ENCODE measurements at places on chromosomes 3 and 15. TPM values are rescaled to one million over a fixed set of nuclear protein-coding genes. Genes with fewer than 3 reads are reported as not detected.

Gene CRTAP
- total RNA-seq, result 52.4 TPM

Gene CPN2
- not detected for total RNA-seq

Gene CCDC33
- not detected for total RNA-seq

Gene TRPM1
- not detected for total RNA-seq

Gene ARPIN
- 0.03 TPM for total RNA-seq

Gene PIGBOS1
- 17.3 TPM for total RNA-seq

Gene CTXN2
- not detected for total RNA-seq

Gene CHRNB4
- not detected for total RNA-seq

Gene PARP15
- total RNA-seq, result 37.3 TPM

Gene CPNE9
- total RNA-seq, result not detected

Gene GOLGA8H
- not detected for total RNA-seq

Gene TP63
- not detected for total RNA-seq

DNA sequence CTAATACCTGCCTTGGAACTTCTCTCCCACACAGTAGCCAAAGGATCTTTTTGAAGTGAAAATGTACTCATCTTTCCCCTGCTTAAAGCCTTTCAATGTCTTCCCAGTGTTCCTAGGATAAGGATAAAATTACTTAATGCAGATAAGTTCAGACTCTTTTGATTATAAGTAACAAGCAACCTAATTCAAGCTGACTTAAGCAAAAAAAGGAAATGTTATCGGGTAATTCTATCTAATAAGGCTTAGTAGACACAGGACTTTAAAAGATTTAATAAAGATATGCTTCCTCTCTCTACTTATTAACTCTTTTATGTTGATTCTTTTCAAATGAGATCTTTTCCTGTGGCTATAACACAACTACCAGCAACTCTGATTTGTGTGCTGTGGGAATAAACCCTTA lies 284.2 kb downstream of the OXSM start:
- DNase-seq, result no peak
- H3K27me3 ChIP-seq, result no peaks in the 10 kb centered on the region

- no peak overlapping the region for H3K4me3 ChIP-seq
- no peak for DNase-seq
Observed at GRCh38 chr3:177443469-177443868, 246.2 kb upstream of the TBL1XR1 start.

DNA sequence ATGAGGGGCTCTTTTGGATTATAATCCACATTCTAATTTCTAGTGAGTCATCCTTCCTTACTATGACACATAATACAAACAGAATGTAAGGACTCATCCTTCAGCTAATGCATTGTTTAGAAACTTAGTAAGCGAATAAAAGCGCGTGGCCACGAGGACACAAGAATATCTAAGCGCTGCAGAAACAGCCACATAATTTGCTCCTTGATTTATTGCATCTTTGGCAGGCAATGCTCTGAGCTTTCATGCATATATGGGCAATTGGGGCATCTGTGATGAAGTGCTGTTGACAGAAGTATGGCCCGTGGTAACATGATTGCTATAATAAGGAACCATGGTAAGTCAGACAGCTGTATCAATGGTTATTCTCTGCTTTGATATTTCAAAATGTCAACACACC lies 191.3 kb upstream of the ZNF385D start:
- H3K36me3 ChIP-seq, result no peaks in the 10 kb centered on the region
- no peaks in the 10 kb centered on the region for H3K27me3 ChIP-seq
- H3K27ac ChIP-seq, result no peak overlapping the region
- H3K4me3 ChIP-seq, result no peak overlapping the region

DNA sequence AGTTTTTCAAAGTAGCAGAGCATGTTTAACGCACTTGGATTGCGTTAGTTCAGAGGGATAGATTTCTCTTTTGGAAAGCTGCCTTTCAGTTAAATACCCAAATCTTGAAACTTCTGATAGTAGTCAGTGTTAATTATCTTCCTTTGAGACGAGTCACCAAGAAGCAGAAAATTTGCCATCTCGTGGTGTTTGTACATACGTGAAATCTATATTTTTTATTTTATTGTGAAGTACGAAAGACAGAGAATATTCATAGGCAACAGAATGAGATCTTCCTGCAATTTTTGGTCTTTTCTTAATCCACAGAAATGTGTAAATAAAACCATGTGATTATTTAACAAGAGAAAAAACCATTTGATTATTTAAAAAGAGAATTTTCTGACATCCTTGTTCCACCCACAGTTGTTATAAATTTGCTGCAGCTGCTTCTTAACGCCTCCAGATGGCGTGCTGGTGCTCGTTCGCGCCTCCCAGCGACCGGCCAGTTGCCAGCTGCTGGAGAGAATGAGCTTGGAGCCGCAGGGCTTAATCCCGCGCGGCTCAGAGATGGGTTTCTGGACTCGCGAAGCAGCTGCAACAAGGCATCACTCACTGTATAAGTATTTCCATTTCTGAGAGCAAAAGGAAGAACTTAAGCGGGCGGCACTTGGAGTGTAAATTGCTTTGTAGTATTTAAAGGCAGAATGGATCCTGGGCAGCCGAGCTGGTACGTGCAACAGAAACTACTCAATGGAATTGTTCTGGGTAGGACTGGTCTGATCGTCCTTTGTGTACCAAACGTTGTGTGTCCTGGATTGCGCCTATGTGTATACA lies 10.5 kb upstream of the SLITRK3 start:
- no peak overlapping the region for H3K27ac ChIP-seq
- peaks cover 3% of the 10 kb centered on the region for H3K4me1 ChIP-seq
- peaks cover 3% of the 10 kb centered on the region for H3K27me3 ChIP-seq
- H3K36me3 ChIP-seq, result no peaks in the 10 kb centered on the region

GRCh38 chr15:96344706-96345559 lies 14.4 kb downstream of the NR2F2 start:
- H3K4me3 ChIP-seq, result no peak overlapping the region
- H3K4me1 ChIP-seq, result no peaks in the 10 kb centered on the region
- H3K27ac ChIP-seq, result no peak overlapping the region
- DNase-seq, result no peak
- H3K27me3 ChIP-seq, result peaks cover 75% of the 10 kb centered on the region

GRCh38 chr3:14497321-14497720 lies 42.8 kb downstream of the GRIP2 start:
- H3K36me3 ChIP-seq, result no peaks in the 10 kb centered on the region
- no peak overlapping the region for H3K4me3 ChIP-seq
- peaks cover 10% of the 10 kb centered on the region for H3K27me3 ChIP-seq
- no peak overlapping the region for H3K27ac ChIP-seq
- DNase-seq, result no peak

- no peaks in the 10 kb centered on the region for H3K27me3 ChIP-seq
- H3K4me1 ChIP-seq, result peaks cover 19% of the 10 kb centered on the region
- H3K27ac ChIP-seq, result peak overlapping the region; percentile 75
- H3K36me3 ChIP-seq, result no peaks in the 10 kb centered on the region
- H3K4me3 ChIP-seq, result peak overlapping the region; percentile 96
Observed at GRCh38 chr3:11272906-11273574, 843 bp downstream of the ATG7 start.

DNA sequence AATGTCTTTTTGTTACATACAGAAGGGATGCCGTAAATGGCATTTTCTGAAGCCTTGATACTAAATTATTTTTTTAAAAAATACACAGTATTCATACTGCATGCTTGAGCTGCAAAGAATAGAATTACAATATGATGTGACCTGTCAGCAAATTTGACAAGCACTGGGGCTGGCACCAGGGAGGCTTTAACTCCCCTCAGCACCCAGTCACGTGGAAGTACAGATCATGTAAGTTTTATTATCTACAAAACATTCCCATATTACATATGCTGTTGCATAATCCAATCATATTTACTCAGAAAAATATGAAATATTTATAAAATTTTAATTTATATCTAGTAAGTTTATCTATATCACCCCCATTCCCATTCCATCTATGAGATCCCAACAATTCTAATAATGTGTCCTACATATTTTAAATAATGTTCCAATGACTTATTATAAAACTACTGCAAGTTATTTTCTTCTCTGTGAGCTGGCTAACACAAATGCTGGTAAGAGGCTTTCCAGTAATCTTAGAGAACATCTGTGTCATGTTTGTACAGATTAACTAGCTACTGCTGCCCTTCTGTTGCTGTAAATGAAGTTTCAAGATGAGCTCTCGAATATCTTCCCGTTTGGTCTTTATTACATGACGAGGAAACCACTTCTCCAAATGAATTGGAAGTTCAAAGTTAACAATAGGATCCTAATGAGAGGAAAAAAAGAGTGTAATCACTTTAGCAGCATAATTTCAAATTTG lies 5.2 kb upstream of the IMPG2 start:
- H3K27me3 ChIP-seq, result no peaks in the 10 kb centered on the region
- peaks cover 5% of the 10 kb centered on the region for H3K36me3 ChIP-seq
- no peak for DNase-seq
- H3K4me3 ChIP-seq, result no peak overlapping the region

DNA sequence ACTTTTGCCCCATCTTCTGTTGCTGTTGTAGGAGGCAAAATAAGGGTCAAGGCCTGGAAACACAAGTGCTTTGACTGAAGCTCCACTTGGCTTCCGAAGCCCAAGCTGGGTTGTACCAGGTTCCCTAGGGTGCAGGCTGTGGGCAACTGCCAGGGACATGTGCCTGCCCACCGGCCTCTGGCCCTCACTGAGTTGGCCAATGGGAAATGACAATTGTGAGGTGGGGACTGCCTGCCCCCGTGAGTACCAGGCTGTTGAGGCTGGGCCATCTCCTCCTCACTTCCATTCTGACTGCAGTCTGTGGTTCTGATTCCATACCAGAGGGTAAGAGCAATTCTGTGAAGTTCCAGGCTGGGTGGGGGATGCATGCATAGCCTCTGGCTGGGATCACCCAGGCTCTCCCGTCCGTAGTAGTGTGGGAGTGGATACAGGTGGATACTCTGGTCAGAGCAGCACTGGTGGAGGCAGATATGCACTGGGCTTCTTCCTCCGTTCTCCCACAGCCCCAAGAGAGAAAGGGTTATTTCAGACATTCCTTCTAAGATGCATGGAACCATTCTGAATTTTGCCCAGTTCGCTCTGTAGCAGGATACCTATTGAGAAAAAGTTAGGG lies at the start of gene ADIPOQ:
Gene ADIPOQ (plus strand): TSS at position 285 of the 613 bp plus-strand sequence. CDS start 10,349 bp downstream, outside the sequence.
- H3K4me1 ChIP-seq, result no peaks in the 10 kb centered on the region
- no peaks in the 10 kb centered on the region for H3K27me3 ChIP-seq
- no peaks in the 10 kb centered on the region for H3K36me3 ChIP-seq
- H3K4me3 ChIP-seq, result no peak within 1 kb of the TSS

DNA sequence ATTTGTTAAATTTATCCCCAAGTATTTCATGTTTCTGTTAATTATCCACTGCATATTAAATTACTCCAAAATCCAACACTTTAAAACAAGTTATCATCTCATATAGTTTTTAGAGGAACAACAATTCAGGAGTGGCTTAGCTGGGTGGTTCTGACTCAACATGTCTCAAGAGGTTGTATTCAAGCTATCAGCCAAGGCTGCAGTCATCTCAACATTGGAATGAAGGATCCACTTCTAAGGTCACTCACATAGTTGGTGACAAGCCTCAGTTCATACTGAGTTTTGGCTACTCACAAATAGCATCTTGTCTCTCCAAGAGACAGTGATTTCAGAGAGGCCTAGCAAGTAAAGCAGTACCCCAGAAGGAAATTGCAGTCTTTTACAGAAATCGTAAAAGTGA lies 134.7 kb downstream of the NR2E3 start:
- H3K4me3 ChIP-seq, result no peak overlapping the region
- H3K27ac ChIP-seq, result no peak overlapping the region
- no peaks in the 10 kb centered on the region for H3K27me3 ChIP-seq
- no peak for DNase-seq

DNA sequence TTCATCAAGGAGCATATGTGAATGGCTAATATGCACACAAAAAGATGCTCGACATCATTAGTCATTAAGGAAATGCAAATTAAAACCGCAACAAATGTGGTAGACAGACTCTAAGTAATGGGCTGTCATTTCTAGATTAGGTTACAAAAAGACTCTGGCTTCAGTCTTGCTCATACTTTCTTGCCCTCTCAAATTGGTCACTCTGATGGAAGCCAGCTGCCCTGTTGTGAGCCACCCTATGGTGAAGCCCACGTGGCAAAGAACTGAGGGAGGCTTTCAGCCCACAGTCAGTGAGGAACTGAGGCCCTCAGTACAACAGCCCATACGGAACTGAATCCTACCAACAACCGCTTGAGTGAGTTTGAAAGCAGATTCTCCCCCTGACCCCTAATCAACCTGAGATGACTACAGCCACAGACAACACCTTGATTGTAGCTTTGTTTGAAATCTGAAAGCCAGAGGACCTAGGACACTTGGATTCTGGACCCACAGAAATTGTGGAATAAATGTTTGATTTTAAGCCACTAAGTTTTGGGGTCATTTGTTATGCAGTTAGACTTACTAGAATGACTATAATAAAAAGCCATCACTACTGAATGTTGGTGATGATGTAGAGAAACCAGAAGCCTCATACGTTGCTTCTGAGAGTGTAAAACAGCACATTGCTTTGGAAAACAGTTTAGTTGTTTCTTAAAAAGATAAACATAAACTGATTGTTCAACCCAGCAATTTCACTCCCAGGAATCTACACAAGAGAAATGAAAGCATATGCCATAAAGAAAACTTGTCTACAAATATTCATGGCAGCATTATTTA lies 45.7 kb downstream of the EHHADH start:
- H3K27me3 ChIP-seq, result no peaks in the 10 kb centered on the region
- H3K36me3 ChIP-seq, result no peaks in the 10 kb centered on the region
- H3K27ac ChIP-seq, result no peak overlapping the region
- no peak overlapping the region for H3K4me3 ChIP-seq
- H3K4me1 ChIP-seq, result no peaks in the 10 kb centered on the region

- H3K27ac ChIP-seq, result no peak overlapping the region
- H3K36me3 ChIP-seq, result no peaks in the 10 kb centered on the region
- no peaks in the 10 kb centered on the region for H3K4me1 ChIP-seq
- H3K27me3 ChIP-seq, result no peaks in the 10 kb centered on the region
- H3K4me3 ChIP-seq, result no peak overlapping the region
Observed at GRCh38 chr3:185789134-185789533, 35.7 kb downstream of the IGF2BP2 start.

GRCh38 chr3:175478301-175478700 lies 619.2 kb downstream of the NAALADL2 start:
- no peaks in the 10 kb centered on the region for H3K36me3 ChIP-seq
- no peak overlapping the region for H3K27ac ChIP-seq
- H3K4me3 ChIP-seq, result no peak overlapping the region
- H3K27me3 ChIP-seq, result no peaks in the 10 kb centered on the region
- no peaks in the 10 kb centered on the region for H3K4me1 ChIP-seq

All from T-cell (primary cell).